Head of caudate nucleus (tissue), 42 donors: ENCODE measurements at places on chromosomes 13 and 19.

GRCh38 chr13:42396501-42396900 is 124.5 kb downstream of the AKAP11 start:
- no peak for DNase-seq

GRCh38 chr13:28557725-28558520 is 63.0 kb upstream of the FLT1 start:
- no peak for DNase-seq

DNA sequence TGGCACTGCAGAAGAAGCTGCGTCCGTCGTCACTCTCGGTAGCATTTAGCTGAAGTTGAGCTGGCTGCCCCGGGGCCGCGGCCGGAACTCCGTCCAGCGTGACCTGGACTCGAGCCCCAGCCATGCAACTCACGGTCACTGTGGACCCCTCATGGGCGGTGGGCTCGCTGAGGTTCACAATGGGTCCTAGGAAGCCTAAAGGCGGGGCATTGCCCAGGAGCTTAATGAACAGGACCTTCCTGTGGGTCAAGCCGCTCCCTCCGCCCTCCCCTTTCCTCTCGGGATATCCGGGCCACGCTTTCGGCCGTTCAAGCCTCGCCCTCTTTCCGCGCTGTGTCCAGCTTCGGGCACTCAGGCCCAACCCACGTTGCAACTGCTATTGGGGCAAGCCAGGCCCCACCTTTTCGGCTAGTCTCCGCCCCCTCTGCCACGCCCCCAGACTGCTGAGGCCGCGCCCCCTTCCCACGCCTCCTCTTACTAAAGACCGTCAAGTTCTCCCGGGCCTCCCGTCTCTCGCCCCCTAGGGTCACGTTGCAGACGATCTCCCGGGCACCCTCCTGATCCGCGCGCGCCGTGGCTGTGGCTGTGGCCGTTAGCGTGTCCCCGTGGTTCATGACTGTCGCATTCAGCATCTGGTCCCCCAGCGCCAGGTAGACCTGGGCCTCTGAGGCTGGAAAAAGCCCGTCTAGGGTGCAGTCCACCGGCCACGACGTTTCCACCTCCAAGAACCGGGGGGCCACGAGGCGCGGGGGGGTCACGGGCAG is 1.4 kb upstream of the RAVER1 start:
- DNase-seq: peak; percentile 67

- DNase-seq: no peak
Observed at GRCh38 chr19:49390929-49391359, 2.9 kb downstream of the KASH5 start.

GRCh38 chr13:38210928-38211596 is 138.6 kb upstream of the UFM1 start:
- no peak for DNase-seq

GRCh38 chr19:54035215-54036178 is 28.2 kb downstream of the VSTM1 start:
- no peak for DNase-seq

- no peak for DNase-seq
Observed at GRCh38 chr13:109211616-109212015, 574.8 kb downstream of the IRS2 start.

DNA sequence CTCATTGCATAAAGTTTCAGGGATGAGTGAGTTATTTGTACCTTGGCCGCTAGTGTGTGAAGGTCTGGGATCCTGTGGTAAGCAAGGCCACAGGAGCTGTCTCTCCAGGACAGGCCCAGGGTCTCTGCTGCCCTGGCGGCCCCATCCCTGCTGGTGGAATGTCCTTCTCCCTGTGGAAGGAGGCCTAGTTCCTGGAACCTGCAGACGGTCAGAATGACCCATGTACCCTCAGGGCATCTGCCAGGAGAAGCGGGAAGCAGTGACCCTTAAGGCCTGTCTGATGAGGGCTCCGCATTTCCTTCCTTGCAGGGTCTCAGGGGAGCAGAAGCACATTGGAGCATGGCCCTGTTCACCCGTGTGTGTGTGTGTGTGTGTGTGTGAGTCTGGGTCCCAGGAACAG is 32.1 kb upstream of the SOX1 start:
- DNase-seq: no peak

DNA sequence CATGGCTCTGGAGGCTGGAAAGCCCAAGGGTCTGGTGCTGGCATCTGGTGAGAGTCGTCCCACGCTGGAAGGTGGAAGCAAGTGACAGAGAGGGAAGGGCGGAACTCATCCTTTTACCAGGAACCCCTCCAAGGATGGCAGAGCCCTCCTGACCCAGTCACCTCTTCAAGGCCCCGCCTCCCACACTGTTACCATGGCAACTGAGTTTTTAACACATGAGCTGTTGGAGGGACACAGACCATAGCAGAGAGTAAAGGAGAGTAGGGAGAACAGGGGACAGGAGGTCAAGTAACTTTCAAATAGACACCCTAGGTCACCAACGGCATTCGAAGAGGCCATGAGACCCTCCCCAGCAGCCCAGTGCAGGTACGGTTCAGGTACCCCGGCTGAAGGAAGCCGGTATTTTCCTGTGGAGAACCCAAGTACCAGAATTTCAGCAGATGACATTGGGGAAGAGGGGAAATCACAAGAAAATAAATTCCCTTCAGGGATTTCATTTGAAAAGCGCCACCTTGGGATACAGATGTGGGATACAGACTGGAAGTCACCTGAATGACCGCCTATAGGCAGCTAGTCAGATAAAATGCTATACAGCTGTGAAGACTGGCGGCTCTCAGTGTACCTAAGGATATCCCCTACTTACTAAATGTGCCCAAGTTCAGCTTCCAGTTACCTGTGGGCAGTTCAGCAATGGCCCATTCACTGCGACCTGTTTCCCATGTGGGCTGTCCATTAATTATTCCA is 8.0 kb downstream of the IL17D start:
- DNase-seq: no peak

GRCh38 chr19:13865571-13866462 is 11.1 kb upstream of the NANOS3 start:
- no peak for DNase-seq

- no peak for DNase-seq
Observed at GRCh38 chr19:28475525-28475924, 737.4 kb downstream of the UQCRFS1 start.

DNA sequence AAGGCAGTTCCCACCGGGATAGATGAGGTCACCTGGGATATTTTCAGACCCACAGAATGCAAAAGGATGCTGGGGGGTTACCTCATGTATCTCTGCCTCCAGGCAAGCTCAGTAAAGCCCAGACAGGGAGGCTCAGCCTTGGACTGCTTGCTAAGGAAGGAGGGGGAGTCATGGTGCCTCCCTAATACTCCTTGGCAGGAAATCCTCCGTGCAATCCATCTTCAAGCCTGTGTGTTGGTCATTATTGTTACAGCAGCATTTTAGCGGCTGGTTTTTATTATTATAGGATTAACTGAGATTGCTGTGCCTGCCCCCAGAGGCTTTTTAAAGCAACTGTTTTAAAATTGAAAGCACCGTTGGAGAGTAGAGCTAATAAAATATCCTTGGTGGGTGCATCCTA is 188.5 kb upstream of the UBL3 start:
- DNase-seq: no peak

DNA sequence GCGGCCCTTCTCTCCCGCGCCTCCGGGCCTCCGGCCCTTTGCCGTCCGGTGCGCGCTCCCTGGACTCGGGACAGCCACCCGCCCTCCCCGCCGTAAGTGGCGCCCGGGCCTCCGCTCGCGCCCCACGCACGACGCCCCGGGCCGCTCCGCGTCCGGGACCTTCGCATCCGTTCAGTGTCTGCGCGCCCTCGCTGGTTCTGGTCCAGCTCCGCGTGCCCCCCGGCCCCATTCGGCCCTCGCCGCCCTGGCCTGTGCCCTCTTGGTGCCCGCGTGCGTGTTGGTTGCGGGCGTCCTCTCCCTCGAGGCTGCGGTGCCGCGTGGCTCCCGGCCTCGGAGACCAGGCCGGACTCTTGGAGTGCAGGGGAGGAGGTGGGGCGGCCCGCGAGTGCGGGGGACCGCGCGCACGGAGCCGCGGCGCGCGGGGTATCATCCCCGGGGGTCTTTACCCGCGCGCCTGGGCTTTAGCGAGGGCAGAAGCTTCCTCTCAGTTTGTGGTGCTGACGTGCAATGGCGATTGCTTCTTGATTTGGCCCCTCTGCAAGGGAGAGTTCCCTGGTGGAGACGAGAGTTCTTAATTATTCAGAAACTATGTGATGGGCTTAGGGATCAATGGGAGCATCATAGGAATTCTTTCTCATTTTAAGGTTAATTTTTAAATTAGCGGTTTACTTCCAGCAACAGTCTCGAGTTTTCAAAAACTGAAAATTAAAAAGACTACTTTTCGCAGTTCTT is 757 bp downstream of the WASF3 start:
- DNase-seq: peak; percentile 12

DNA sequence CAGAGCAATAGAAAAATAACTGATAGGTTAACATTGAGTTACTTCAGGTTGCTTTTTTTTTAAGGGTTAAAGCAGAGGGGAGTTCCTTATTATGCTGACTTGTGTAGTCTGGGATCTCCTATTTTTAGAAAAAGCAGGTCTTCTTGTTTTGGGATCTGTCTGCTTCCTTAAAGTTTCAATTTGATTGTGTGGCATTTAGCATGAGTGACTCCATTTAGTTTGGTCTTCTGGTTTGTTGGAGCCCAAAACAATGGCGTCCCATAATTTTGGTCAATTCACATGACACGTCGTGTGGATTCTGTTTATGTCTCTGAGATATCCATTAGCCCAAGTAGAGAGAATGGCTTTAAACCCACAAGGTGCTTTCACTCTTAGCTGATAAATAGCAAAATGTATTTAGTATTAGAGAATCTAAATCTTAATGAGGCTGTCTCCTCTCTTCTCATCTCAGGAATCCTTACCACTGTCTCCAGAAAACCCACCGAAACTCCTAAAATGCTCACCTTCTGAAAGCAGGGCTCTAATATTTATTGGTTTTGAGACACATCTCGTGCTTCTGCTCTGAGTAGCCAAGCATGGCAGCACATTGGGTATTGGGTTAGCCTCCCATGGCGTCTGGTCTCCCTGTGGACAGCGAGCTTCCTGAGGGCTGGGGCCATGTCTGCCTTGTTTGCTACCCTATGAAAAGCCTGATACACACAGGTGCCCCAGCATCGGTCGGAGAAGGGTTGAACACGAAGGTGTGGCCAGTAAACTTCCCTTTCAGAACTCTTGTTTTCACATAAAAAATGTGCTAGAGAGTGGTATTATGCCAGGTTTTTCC is 67.2 kb upstream of the GPR183 start:
- DNase-seq: no peak

GRCh38 chr19:14054721-14055120 is 7.2 kb downstream of the PALM3 start:
- DNase-seq: no peak

GRCh38 chr13:114022876-114023275 is 49.0 kb upstream of the C13orf46 start:
- no peak for DNase-seq

- DNase-seq: peak; percentile 77
Observed at GRCh38 chr19:43820098-43820883, 6.8 kb upstream of the ZNF283 start.

- DNase-seq: no peak
Observed at GRCh38 chr19:4909156-4909896, at the start of gene UHRF1. TSS of gene UHRF1 (plus strand) at chr19:4909501. CDS start at chr19:4910886, 1,385 bp downstream.

GRCh38 chr19:34555447-34555846 is 73.9 kb downstream of the WTIP start:
- DNase-seq: no peak

GRCh38 chr19:3175781-3176714 is 2.5 kb upstream of the S1PR4 start:
- DNase-seq: no peak

DNA sequence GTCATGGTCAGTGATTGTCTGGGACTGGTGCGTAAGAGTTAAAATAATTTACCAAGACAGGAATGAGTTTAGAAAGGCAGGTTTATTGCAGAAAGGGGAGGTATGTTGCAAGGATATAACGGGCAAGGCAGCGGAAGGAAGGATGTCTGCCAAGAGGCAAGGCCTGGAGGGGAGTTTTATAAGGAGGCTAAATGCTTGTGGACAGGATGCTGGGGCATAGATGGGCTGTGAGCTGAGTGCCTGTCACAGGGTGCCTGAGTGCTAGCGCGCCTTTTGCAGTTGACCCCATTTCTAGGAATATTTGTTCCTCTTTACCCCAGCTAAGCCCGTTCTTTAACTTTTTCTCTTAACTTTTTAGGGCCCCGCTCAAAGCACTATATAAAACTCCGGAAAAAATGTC is 58.7 kb downstream of the TEX26 start:
- no peak for DNase-seq

- DNase-seq: no peak
Observed at GRCh38 chr19:17795495-17795856, 538 bp downstream of the B3GNT3 start.

DNA sequence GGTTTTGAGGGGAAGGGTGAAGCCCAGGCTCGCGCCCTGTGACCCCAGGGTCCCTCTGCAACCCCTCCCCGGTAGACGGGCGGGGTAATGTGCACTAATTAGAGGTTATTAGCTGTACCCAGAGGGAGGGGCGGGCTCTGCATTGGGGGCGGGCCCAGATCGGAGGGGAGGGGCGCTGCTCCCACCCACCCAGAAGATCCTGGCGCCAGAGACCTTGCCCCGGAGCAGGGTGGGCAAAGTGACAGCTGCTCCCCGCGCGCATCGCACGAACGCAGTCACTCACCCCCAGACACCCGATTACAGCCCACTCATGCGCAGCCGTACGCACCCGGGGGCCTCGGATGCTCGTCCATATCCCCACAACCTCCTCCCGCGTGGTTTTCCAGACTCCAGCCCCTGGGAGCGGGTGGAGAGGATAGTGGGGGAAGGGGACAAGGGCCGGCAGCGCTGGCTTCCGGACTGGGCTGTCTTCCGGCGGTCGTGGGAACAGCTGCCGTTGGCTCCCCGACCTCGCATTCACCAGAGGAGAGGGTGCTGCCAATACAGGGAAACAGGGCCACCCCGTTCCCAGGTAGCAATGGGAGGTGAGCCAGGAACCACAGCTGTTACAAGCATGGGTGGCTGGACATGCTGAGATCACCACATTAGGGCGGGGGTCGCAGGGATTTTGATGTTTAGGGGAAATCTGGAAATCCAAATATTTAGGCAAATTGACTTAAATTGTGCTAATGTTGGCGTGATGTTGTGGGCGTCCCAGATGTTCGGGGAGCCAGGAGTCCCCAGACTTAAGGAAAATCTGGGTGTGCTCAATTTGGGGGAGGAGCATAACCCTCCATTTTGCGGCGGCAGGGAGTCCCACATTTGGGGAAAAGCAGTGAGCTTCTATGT is 2.9 kb upstream of the HOOK2 start:
- peak; percentile 60 for DNase-seq

- DNase-seq: no peak
Observed at GRCh38 chr19:47123406-47123805, 7.2 kb upstream of the SAE1 start.

DNA sequence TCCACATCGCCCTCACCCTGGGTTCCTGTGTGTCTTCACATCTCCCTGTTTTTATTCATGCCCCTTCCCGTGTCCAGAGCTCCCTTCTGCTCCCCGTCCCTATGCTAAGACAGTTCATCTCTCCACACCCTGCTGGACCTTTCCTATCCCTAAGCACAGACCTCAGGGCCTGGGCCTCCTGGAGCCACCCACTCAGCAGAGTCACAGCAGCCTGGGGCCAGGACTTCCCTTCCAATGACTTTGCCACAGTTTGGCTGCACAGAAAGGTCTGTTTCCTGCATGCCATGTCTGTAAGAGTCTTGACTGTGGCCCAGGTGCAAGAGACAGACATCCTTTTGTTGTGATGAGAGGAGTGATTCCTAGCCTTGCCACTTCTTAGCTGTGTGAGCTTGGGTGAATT is 470.7 kb downstream of the TSHZ3 start:
- no peak for DNase-seq

GRCh38 chr19:917323-918151 is at the start of gene KISS1R:
TSS of gene KISS1R (plus strand) at chr19:917333. CDS start at chr19:917503, 170 bp downstream.
- DNase-seq: no peak

GRCh38 chr19:34731019-34731829 is 2.8 kb upstream of the ZNF181 start:
- no peak for DNase-seq
